ENCODE measurements at places on chromosomes 11 and 22. TPM values are rescaled to one million over a fixed set of nuclear protein-coding genes. Genes with fewer than 3 reads are reported as not detected.

- no peaks in the 10 kb centered on the region for H3K36me3 ChIP-seq
- no peak overlapping the region for H3K27ac ChIP-seq
- H3K4me3 ChIP-seq, result no peak overlapping the region
- no peaks in the 10 kb centered on the region for H3K27me3 ChIP-seq
- DNase-seq, result no peak
Observed at GRCh38 chr22:43241138-43241597, 54.2 kb upstream of the TTLL12 start.

GRCh38 chr22:28936200-28936599 lies 52.8 kb downstream of the ZNRF3 start:
- H3K4me1 ChIP-seq, result no peaks in the 10 kb centered on the region
- no peaks in the 10 kb centered on the region for H3K27me3 ChIP-seq
- no peak for DNase-seq
- no peaks in the 10 kb centered on the region for H3K36me3 ChIP-seq
- H3K4me3 ChIP-seq, result no peak overlapping the region

DNA sequence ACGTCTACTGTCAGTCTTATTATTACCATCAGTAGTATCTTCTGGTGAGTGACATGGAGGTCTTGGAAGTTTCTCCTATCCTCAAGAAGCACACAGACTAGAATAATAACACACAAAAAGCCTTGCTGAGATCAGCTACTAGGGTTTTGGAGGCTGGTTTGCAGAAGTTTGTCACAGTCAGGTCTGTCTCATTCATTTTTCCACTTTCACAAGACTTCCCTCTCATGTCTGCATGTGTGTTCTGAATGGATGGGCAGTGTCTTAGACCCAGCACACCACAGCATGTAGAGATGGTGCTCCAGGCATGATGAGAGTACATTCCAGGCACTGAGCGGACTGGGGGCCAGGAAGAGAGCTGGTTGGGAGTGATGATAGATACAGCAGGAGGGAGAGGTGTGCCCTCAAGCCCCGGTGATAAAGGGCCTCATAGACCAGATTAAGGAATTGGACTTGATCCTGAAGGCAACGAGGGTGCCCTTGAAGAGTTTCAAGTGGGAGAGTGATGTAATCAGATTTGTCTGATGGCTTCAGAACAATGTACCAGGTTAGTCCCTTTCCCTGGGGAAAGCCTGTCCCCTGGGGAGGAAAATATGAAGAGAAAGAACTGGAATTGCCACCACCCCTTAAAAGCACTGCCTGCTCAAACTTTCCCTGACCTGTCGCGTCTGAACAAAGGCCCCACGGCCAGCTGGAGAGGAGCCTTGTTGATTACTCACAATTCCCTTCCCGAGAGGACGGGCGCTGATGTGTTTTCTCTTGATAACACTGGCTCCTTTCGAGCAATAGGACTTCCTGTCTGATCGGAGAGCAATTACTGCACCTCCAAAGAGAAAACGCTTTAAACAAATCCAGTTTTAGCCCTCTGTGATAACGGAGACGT lies 45.1 kb upstream of the LMO2 start:
- H3K27me3 ChIP-seq, result no peaks in the 10 kb centered on the region
- no peak overlapping the region for H3K4me3 ChIP-seq
- H3K4me1 ChIP-seq, result peaks cover 4% of the 10 kb centered on the region
- H3K27ac ChIP-seq, result peak overlapping the region; percentile 54
- H3K36me3 ChIP-seq, result no peaks in the 10 kb centered on the region

ANKRD42 gene
- 9.7 TPM for total RNA-seq

SLC22A8 gene
- total RNA-seq, result not detected
